ENCODE measurements at places on chromosomes 3 and 15.

GRCh38 chr15:66603301-66604179, 37.7 kb upstream of the LCTL start:
- peak; percentile 3 for DNase-seq

DNA sequence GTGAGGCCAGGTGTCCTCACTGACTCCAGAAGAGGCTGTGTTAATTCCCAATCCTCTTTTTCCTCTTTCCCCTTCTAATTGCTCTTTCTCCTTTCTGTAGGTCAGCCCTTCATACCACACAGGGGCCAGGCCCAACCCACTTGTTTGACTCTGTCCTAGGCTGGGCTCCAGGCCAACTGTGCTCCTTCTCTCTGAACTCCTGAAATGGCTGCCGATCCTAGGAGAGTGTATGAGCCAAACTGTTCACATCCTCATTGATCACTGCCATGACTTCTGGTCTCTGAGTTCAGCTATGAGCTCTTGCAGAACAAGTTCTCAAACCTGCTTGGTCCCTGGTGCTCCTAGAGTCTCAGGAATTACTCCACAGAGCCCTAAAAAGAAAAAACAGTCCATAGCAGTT, 145.1 kb downstream of the VGLL4 start:
- DNase-seq: no peak

- DNase-seq: no peak
These were observed 3.2 kb upstream of the DHX30 start for GRCh38 chr3:47799733-47800132.

DNA sequence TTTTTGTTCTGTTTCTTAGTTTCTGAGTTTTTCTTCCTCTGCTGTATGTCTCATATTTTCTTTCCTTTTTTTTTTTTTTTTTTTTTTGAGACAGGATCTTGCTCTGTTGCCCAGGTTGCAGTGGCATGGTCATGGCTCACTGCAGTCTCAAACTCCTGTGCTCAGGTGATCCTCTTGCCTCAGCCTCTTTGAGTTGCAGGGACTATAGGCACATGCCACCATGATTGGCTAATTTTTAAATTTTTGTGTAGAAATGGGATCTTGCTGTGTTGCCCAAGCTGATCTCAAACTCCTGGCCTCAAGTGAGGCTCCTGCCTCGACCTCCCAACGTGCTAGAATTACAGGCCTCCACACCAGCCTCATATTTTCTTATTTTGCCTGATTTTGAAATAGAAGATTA, 51.9 kb downstream of the CTDSPL2 start:
- no peak for DNase-seq

DNA sequence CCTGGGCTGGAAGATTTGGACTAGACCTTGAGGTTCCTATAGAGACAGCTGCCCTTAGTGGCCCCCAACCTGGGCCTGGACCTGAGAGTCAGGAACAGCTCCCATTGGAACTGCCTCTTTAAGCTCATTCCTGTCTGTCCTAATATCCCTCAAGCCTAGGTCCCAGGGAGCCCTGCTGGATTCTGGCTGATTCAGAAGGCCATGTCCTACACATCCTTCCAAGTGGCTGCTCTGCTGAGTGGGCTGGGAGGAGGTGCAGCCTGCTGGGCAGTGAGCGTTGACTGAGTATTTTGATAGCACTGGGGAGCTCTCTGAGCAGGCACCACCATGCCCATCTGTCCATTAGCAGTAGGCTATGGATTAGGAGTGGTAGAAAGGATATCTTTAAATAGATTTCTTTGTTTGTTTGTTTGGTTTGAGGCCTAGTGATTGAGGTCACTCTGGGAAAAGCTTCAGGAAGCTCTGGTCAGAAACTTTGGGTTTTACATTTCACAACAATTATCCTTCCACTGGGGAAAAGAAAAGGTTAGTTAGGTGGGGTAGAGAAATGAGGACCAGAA, 54.6 kb upstream of the ATOSA start:
- DNase-seq: no peak

DNA sequence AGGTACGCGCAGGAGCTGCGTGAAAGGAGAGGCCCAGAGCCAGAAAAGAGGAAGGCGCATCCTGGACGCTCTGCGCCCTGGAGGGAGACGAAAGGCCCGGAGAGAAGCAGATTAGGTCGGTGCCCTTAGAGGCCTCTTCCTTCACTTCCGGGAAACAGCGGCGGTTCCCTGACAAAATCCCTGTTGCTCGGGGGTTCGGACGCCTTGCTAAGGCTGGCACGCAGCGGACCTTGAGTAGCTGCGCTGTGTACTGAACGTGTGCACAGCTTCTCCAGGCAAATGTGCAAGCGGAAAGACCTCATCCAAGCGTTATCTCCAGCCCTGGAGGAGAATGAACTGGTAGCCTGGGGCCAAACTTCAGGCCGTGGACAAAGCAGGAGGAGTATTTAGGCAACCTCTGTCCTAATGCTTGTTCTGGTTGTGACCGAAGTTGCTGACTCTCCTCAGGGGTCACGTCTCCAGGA, 3.0 kb upstream of the SOX14 start:
- DNase-seq: no peak

- no peak for DNase-seq
These were observed 1295.9 kb downstream of the ZPLD1 start for GRCh38 chr3:103730744-103731143.

DNA sequence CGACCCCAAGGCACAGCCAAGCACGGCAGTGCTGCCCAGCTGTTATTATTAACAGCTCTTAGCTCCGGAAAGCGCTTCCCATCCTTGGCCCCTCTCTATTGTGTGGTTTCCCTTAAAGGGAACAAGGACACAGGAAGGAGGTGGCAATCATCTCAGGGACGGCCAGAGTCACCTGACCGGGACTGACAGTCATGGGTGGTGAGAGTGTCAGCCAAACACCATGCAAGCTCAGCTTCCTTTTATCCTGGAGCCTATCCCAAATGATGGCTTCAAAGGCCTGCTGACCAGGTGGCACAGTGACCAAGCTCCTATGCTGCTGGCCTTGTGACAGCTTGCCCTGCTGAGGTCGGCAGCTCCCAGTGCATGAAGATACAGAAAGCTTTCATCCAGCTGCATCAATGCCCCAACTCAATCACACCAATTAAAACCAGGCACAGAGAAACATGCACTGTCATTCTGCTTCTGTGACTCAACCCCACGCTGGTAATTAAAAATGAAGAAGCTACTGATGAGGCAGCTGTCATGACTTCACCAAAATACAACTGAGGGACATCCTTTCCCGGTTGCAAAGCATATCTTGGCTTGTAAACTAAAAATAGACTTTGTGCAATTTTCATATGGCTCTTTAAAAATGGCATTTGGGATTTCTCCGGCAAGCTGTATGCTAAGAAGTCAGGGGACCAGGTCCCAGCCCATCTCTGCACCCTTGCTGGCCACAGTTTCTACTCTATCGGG, 34.0 kb downstream of the PCSK6 start:
- DNase-seq: no peak

Measured in NCI-H345 (cell line).